LoVo (cell line): ENCODE measurements at places on chromosomes 12 and 14.
A peak's percentile ranks its signal among the peaks of the same experiment; 100 is the strongest.

- no peak for DNase-seq
These were observed 89.3 kb upstream of the MED13L start for GRCh38 chr12:116366824-116367223.

GRCh38 chr12:14892726-14893505 lies 7.3 kb upstream of the MGP start:
- no peak for DNase-seq

DNA sequence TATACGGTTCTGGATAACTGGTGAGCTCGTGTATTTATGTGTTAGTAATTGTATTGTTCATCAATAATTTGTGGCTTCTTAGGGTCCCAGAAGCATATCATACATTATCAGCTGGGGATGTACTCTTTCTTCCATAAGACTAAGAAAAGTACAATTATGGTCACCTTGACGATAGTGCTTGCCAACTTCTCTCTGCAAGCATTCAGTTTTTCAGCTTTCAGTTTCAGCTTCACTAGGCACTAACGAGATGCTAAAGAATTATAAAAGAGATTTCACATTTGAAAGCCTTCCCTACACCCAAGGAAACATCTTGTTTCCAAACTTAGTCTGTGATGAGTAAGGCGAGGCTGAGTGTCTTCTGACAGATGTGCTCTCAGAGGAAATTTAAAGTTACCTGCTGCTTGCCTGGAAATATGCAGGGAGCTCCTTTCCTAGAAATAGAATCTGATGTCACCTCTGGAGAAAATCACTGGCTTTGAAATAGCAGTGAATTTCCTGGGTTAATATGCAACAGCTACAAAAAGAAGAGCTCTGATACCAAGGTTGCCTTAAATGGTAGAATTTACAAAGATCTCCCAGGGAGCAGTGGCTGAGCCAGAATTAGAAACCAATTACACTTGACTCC lies 1419.9 kb upstream of the TMEM132C start:
- DNase-seq, result no peak

GRCh38 chr14:77131871-77132486 lies 9.6 kb downstream of the ZDHHC22 start:
- DNase-seq, result no peak

DNA sequence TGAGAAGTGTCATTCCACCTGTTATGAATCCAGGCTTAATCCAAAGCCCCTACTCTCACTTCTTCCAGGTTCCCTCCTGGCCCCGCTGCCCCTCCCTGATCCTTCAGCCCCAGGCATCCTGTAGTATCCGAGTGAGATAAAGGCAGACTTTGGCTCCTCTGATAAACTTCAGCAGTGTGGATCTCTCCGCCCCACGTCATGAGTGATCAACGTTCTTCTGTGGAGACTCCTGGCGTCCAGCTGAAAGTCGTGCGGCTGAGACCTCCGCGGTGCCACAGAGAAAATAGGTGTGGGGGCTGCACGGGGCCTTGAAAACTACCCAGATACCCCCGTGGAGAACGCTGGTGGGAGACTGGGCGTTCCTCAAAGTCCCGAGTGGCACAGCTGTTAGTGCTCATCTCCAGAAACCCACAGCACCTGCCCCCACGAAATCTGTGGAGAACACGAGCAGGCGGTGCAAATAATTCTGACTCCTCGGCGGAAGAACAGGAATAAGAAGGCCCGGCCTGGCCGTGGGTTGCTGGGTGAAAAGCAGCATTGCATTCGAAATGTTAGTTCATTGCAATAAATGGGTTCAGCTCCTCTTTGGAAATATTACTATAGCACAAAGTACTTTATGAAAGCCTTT lies 180.0 kb upstream of the RGS6 start:
- no peak for DNase-seq

DNA sequence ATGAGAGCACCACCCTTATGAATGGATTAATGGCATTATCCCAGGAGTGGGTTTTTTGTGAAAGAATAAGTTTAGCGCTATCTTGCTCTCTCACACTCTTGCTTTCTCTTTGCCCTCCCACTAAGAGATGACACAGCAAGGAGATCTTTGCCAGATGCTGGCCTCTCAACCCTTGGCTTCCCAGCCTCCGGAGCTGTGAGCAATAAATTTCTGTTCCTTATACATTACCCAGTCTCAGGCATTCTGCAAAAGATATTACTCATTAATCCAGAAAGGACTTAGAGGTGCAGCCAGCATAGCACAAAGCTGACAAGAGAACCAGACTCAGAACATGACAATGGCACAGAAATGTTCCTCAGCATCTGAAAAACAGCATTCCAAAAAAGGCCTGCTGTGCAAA lies 190.6 kb downstream of the ITPR2 start:
- DNase-seq, result no peak

- no peak for DNase-seq
These were observed 256.3 kb upstream of the RGS6 start for GRCh38 chr14:71675900-71676287.

DNA sequence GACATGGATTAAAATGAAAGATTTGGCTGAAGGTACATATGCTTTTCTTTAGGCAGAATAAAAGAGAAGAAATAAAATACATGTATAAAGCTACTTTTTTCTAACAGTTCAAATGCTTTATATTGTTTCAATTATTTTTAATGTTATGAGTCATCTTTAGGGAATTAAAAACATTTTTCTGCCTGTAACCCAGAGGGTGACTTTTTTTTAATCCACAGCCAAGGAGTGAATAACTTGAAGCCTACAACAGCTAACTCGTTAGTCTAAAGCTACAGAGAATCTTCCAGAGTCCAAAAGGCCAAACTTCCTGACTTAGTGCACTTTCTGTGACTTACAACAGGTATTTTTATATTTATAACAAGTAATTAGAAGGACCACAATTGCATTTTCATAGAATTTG lies 151.6 kb downstream of the SEC23A start:
- DNase-seq, result no peak

- no peak for DNase-seq
These were observed 39.4 kb downstream of the CRACR2A start for GRCh38 chr12:3713483-3713882.

GRCh38 chr12:126389220-126389841 lies 1324.1 kb downstream of the AACS start:
- no peak for DNase-seq

DNA sequence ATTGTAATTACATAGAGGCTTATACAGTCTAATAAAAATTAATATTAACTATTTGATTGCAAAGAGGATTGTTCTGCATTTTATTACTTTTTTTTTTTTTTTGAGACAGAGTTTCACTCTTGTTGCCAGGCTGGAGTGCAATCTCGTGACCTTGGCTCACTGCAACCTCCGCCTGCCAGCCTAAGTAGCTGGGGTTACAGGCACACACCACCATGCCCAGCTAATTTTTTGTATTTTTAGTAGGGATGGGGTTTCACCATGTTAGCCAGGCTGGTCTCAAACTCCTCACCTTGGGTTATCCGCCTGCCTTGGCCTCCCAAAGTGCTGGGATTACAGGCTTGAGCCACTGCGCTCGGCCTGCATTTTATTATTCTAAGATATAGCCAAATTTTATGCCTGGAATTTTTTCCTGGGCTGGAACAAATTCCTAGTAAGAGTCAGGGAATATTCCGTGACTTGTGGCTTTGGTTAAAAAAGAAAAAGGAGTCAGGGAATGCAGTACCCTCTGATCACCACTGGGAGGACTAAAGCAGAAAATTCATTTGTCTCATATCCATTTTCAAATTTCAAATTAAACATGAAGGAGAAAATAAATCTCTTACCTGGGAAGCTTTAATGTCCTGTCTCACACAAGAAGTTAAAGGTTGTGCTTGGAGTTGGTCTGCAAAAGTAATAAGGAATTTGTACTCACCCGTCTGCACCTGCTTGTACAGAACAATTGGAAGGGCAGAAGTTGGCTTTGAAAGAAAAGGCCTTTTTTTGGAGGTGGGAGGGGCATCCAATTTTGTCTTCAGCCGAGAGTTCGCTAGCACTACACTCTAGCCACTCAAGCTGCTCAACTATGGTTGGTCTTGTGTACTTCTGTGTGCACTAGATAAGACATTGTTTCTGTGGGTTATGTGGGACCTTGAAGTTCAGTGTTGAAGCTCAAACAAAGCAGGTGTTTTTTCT lies 8.7 kb downstream of the MARK3 start:
- DNase-seq, result peak; percentile 36

DNA sequence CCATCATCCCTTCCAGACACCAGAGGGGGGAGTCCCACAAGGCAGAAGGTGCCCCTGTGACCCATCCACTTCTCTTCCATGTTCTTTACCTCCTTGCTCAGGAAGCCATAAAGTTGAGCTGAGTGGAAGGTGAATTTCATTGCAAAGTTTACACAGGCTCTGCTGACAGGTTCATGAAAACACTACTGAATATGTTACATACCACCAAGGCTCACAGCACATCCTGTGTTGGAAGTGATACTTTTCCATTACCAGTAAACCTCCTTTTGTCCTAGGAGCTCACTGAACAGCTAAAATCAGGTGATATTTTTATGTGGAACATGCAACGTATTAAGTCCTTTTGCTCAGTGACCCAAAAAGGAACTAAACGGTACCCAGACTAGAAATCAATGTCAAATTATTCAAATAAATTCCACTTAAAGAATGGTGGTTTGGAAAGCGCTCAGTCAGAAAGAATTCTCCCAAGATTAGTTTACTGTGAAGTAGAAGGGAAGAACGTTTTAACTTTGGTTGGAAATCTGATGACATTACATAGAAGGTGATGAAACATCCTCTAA lies 196.2 kb upstream of the NUDT4 start:
- DNase-seq, result no peak

- DNase-seq, result no peak
These were observed 394.8 kb downstream of the LRFN5 start for GRCh38 chr14:42001431-42001830.

- DNase-seq, result no peak
These were observed 39.9 kb upstream of the PTPRR start for GRCh38 chr12:70960484-70960883.

DNA sequence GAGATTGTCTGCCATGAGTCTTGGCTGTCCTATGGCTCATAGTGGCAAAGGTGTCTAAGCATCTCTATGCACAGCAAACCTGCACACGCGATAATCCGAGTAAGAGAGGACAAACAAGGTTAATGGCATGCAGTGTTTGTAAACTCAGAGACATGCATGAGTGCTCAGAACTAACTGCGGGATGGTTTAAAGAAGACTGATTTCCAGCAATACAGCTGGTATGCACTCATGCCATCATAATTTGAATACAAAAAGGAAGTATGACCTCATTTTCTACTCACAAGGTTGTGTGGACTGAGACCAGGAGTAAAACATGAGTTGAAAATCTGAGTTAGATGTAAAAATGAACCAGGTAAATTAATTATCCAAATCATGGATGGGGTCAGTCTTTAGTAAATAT lies 16.6 kb upstream of the TCP11L2 start:
- no peak for DNase-seq

DNA sequence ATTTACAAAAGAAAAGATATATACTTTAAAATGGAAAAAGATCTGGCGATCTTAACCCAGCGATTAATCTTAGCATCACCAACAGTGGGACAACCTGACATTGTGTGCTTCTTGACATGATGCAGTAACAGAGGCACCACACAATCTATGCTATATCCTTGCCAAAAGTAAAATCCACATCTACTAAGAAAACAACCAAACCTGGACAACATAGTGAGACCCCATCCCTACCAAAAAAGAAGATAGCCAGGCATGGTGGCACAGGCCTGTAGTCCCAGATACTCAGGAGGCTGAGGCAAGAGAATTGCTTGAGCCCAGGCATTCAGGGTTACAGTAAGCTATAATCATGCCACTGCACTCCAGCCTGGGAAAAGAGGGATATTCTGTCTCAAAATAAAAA lies 50.5 kb downstream of the SINHCAF start:
- DNase-seq, result no peak

GRCh38 chr14:96264853-96265252 lies 8.8 kb downstream of the BDKRB1 start:
- DNase-seq, result peak; percentile 37

DNA sequence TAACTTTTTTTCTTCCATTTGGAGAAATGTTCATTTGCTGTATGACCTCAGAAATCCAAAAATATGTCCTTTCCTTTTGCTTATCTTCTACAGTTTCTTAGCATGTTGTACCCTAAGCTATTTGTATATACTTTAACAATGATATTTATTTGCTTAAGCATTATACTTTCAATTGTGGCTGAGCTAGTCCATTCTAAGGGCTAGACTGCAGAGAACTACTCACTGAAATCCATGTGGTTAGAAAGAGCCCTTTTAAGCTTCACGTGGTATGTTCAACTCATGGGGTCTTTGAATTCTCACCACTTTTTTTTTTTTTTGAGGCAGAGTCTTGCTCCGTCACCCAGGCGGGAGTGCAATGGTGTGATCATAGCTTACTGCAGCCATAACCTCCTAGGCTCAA lies 122.5 kb downstream of the HMGA2 start:
- DNase-seq, result no peak

GRCh38 chr14:43591776-43592175 lies 915.3 kb downstream of the FSCB start:
- DNase-seq, result no peak

DNA sequence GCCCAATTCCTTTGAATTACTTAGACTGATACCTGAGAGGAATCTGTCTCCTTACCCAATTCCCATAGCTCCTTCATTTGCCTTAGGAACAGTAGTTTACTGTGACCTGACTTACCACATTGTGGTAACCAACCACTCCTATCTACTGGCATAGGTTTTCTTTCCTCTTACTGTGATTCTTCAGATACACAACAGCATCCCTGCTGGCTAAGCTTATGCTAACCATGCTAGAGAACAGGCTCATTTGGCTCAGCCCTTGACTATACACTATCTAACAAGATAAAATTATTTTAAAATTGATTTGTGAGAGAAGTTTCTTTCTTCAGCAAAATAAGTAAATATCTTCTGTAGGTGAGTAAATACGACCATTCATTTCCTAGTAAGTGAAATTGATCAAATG lies 320.4 kb upstream of the DDHD1 start:
- DNase-seq, result no peak

- no peak for DNase-seq
These were observed 13.9 kb upstream of the MYH7 start for GRCh38 chr14:23449314-23449713.

DNA sequence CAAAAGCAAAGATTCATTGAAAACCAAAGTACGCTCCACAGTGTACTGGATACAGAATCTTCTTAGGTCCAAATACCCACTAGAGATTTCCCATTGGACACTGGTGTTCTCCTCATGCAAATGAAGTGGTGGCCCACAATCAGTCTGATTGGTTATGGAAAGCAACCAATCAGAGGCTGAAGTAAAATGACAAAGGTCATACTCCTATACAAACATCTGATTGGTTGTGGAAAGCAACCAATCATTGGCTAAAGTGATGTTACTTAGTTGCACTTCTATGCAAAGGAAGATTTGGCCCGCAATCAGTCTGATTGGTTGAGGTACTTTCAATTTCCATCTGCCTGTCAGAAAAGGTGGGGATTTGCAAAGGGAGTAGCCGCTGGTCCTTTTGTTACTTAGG lies 1.3 kb upstream of the WASHC3 start:
- peak; percentile 48 for DNase-seq

- DNase-seq, result no peak
These were observed 24.4 kb upstream of the MGST1 start for GRCh38 chr12:16323010-16323409.

DNA sequence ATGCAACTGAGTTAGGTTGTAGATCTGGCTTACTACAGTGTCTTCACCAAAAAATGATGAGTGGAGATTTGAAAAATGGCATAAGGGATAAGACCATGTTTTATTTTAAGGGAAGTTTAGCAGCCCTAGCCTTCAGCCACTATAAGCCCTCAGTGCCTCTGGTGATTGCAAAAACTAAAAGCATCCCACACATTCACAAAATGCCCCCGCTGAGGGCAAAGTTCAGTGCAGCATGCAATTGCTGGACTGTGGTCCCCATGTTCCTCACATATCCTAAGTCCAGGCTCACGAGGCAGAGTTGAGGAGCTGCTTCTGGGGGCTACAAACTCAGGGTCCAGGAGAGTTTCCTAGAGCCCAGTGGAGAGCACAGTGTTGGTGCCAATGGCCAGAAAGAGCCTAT lies 29.6 kb upstream of the NCOR2 start:
- DNase-seq, result no peak
